ENCODE measurements at places on chromosomes 6 and 20.

GRCh38 chr6:47733879-47734558, 35.6 kb downstream of the ADGRF4 start:
- no peak for DNase-seq

DNA sequence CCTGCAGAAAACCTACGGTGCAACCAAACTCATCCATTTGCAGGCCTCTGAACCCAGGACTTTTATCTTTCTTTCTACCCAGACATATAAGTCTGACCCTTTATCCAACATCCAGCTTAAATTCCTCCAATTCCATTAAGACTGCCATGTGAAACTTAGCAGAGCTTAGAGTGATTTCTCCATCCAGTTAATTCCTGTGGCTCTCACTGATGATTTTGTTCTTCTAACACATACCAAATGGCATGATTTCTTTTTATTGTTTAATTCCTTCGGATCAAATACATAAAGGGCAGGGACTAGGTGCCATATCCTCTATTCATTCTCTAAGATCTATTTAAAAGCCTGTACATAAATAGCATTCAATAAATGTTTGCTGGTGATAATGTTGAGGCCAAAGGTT, 92.9 kb downstream of the TASP1 start:
- DNase-seq, result no peak

GRCh38 chr6:21265730-21266044, 327.9 kb upstream of the SOX4 start:
- no peak for DNase-seq

DNA sequence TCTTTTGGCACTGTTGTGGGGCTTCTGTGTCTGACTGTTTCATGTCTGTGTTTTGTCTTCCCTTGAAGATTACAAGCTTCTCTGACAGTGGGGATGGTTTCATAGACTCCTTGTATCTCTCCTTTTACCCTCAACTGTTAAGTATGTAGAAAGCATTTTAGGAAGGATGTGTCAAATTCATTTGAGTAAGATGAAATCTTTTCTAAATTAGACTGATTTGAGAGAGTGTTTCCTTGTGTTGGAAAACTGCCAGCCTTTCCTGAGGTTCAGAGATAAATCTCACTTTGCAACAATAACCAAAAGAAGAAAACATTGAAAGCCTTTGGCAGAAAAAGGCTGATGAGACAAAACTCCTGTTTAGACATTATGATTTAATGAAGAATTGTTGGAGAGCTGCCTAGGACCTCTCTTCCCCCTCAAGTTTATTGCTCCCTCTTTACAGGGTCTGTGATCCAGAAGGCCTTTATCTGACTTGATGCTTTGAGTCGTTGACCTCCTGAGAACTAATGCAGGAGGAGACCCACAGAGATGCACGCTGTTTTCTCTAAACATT, 68.3 kb downstream of the ANKS1A start:
- DNase-seq, result no peak

DNA sequence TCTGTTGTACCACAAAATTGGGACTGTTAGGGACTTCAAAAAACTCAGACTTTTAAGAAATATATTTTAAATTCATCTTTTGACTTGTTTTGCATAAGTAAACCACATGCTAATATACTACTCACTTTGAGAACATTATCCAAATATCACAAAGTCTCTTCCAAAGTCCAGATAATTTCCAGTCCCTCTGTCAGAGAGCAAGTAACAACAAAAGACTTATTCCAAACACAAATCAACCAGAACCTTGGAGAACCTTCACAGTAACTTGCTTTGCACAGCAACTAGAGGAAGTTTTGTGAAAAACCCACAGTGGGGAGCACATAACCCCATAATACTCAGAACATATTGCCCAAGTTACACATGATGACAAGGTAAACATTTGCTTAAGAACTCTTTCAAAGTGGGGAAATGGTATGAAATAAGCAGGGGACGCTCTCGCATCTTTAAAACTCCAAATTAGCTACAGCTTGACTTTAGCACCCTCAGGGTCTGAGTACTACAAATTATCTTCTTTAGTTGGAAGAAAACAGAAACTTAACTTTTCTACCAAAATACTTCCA, 37.8 kb downstream of the CENPW start:
- DNase-seq, result no peak

- DNase-seq, result no peak
Observed at GRCh38 chr20:56348746-56349145, 10.0 kb upstream of the FAM210B start.

- peak; percentile 18 for DNase-seq
Observed at GRCh38 chr6:26521600-26522391, 16.4 kb upstream of the HMGN4 start.

DNA sequence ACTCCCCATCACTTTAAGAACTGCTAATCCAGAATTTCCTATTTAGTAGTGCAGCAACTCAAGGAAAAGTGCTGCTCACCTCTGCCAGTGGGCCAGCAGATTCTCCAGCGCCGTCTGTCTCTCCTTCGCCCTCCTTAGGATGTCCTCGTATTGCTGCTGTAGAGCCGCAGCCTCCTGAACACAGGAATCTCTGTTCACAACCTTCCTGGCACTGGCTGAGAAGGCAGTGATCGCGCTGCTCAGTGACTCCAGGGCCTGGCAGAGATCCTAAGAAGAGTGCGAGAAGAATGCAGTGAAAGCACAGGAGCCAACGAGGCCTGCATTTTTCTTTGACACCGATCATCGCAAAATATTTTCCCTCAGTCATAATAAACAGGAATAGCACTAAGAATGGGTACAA, 209.0 kb downstream of the SYNE1 start:
- no peak for DNase-seq

DNA sequence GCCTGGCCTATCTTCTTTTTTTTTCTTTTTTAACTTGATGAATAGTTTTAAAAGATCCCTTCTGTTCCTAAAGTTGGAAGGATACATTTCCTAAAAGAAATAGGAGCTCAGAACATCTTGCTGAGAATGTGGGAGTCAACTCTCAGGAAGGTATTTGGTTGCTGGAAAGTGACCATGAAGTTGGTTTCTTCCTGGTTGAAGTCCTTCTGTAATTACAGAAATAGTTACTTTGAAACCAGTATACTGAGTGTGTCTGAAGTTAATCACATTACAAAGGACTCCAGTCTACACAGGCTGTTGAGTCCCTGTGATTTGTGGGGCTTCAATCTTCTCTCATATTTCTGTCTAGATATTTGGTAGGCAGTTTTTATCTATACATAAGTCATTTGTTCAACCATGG, 9.8 kb upstream of the PLEKHG1 start:
- DNase-seq, result no peak

- DNase-seq, result no peak
Observed at GRCh38 chr6:40854592-40854991, 184.4 kb downstream of the UNC5CL start.

GRCh38 chr6:143585716-143586115, 74.2 kb upstream of the FUCA2 start:
- DNase-seq, result no peak

DNA sequence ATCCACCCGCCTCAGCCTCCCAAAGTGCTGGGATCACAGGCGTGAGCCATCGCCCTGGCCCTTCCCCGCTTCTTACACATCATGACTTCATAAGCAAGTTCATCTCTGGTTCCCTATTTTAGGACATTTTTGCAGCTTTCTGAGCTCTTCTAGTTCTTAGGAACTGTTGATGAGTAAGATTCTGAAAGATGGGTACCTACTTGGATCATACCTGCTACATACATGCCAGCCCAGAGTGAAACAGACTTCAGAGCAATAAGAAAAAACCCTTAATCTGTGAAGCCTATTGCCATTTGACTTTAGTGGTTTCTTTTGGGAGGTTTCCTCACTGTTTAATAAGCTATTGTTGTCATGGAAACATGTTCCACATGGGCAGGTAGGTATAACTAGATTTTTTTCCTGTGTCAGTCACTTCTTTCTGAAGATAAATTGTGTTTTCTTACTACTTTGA, 27.9 kb upstream of the TMEM217 start:
- DNase-seq, result no peak

DNA sequence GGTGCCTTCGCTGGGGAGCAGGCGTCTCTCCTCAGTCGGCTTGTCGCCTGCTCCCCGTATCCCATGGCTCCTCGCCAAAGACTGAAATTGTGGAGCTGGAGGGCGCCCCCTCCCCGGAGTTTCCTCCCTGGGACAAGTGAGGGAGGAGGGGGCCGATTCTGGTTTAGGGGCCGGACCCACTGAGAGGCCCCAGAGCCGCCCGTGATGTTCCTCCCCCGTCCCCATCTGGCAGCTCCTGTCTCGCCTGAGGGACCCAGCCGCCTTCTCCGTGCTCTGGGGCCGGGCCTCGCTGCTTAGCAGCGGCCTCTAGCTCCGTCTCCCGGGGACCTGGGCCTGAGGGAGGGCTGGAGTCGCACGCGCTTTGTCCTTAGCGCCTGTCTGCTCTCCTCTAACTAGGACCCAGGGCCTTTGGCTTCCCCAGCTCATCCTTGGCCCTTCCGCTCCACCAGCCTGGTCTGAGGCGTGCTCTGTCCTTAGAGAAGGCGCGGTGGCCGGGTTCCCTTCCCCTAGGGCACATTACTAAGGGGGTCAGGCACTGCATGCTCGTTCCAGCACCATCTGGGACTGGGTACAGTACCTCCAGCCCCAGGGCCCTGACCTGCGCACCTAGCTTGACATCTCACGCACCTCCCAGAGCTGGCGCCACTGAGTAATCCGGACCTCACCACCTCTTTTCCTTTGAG, 29.7 kb downstream of the SLC12A5 start:
- no peak for DNase-seq

GRCh38 chr6:127956260-127956888, 55.5 kb upstream of the THEMIS start:
- DNase-seq, result no peak

DNA sequence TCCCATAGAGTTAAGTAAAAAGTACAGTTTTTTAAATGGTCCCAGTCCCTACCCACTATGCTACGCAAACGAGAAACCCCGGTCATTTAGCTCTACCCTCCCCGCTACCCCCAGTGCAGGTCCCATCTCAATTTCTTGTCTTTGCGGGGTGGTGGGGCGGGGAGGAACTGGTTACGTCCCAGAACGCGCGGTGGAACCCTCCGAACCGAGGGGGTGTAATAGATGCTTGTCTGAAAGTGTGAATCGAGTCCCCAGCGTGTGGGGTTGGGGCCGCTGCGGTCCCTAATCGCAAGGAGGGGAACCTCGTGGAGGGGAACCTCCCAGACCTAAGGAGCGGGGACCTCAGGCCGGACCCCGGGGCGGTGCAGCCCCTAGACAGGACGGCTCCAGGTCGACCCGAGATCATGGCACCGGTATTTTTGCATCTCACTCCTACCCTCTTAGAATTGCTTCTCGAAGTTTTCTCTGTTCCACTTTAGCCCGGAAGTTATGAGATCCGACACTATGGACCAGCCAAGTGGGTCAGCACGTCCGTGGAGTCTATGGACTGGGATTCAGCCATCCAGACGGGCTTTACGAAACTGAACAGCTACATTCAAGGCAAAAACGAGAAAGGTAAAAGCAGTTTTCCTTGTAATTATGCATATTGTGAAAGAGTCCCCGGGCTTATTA, 779 bp downstream of the HEBP2 start:
- DNase-seq, result no peak

DNA sequence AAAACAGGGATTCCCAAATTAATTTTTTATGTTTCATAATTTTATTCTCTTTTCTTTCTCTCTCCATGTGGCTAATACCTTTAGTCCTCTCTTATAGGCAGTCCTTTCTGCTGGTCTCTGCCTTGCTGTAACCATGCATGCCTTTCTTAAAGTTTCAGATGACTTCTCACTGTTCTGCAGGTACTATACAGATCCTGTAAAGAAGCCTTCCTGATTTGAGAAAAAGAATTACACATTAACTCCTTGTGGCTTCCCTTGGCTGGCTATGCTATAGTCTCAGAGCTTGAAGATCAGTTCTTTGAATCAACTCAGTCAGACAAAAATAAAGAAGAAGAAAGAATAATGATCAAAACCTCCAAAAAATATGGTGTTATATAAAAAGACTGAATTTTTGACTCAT, 7.3 kb upstream of the GPR63 start:
- DNase-seq, result no peak

DNA sequence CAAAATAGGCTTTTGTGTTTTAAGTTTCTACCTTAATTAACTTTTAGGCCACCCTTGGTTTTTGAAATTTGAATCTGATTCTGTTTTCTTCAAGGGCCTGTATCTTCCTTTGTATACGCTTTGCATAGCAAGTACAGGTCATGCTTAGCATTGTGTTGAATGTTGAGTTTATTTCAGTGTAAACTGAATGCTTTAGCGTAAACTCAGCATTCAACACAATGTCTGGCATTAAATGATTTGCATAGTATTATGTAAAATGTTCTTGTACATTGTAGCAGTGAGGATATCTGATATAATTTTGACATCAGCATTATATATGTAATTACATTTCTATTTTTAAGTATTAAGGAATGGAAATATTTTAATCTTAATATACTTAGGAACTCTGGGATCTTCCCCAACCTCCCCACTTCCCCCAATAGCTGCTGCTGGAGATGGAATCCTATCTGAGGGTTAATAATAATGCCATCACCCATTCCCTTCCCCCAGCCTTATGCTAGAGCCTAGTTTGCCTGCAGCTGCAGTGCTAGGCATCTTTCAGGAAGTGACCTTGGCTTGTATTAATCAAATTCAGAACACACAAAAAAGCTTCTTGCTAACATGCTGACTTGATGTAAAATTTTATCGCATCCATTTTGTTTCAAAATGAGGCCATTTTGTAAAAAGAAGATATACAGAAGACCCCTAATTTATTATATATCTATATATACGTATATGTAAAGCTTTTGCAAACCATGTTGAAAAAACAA, 73.1 kb downstream of the NCOA3 start:
- DNase-seq, result no peak

DNA sequence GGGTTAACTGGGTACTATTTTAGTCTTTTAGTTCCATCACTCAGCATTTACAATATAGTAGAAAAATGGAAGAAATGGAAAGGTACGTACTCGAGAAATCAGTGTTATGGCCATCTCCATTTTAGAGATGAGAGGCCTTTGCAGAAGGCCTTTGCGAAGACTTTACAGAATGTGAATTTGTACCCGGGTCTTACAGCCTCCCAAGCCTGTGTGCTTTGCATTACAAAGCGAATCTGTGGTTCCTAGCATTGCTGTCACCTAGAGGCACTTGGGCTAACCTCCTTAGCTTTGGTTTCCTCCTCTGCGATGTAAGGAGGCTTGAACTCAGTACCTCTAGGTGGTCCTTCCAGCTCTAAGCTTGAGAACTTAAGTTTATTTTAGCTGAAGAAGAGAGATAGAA, 10.9 kb downstream of the VAPB start:
- DNase-seq, result no peak

DNA sequence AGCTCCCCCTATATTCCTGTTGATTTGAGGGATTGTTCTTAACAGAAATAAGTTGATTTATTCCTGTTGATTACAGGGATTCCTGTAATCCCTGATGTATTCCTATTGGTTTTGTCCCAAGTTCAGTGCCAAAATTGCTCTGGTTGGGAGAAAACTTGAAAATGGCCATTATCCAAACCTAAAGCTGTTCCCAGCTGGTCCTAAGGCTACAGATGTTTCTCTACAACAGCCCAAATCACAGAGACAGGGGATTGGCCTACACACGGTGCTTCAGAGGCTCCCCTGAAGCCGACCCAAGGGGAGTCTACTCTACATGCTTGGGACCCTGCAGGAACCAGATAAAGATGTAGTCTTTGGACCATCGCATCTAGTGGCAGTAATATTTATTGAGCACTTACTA, 99.0 kb upstream of the AKAP12 start:
- DNase-seq, result no peak

Measured in stimulated activated CD4-positive, alpha-beta T cell treated with anti-CD3 and anti-CD28 coated beads, TNF-alpha, amount 100 ng/mL, for 1 hour (primary cell).